ENCODE measurements at places on chromosomes 12 and 14.
A peak's percentile ranks its signal among the peaks of the same experiment; 100 is the strongest.

- DNase-seq = no peak
Measured at GRCh38 chr14:62854951-62855350, 190.3 kb downstream of the KCNH5 start.

DNA sequence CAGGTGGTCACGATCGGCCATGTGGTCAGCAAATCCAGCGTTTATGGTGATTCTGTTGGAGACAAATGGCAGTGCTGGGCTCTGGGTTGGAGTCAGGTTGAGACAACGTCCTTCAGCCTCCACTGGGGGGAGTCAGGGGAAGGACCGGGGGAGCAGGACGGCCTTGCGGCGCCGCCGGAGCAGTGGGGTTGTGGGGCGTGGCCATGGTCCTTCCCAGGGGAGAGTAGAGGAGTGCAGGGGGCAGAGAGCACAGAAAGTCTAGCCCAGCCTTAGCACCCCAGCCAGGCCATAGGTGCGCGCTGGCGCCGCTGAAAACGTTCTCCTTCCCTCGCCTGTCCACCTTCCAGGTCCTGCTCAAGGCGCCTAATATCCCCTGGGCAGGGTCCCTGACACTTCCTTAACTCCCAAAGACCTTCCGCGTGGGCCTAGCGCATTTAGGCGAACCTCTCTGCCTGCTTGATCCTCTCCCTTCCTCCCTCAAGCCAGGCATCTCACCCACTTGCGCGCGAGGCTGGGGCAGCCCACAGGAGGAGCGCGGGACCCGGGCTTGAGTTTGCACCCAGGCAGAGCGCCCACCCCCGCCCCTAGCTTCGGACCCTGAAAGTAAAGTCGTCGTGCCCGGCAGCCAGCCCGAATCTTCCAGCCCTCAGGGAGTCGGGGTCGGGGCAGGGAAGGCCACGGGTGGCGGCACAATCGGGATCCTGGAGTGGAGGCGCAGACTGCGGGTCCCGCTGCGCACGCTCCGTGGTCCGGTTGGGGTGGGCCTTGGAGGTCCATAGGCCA is 3.1 kb upstream of the KIF26A start:
- no peak for DNase-seq

GRCh38 chr14:34180434-34180833 is 229.6 kb upstream of the EGLN3 start:
- DNase-seq = no peak

DNA sequence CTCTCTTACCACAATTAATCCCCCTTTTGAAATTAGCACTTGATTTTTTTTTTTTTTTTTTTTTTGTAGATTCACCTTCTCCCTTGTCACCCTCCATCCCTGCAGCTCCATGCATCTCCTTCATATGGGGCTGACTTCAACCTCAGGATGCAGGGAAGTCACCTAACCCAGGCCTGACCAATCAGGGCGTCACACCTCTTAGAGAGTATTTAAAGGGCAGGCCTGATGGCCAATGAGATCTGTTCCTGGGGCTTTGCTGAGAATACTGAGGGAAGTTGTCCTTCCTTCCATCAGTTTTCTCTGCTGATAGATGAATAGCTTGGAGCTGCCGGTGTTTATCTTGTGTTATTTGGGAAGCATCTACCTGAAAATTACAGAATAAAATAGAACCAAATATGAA is 1104.7 kb upstream of the TMEM132C start:
- no peak for DNase-seq

GRCh38 chr12:109481863-109482262 is 4.4 kb downstream of the UBE3B start:
- no peak for DNase-seq

GRCh38 chr12:40831916-40832315 is 139.7 kb downstream of the CNTN1 start:
- no peak for DNase-seq

- DNase-seq = peak; percentile 86
Measured at GRCh38 chr14:94100847-94101246, 9.7 kb upstream of the IFI27 start.

DNA sequence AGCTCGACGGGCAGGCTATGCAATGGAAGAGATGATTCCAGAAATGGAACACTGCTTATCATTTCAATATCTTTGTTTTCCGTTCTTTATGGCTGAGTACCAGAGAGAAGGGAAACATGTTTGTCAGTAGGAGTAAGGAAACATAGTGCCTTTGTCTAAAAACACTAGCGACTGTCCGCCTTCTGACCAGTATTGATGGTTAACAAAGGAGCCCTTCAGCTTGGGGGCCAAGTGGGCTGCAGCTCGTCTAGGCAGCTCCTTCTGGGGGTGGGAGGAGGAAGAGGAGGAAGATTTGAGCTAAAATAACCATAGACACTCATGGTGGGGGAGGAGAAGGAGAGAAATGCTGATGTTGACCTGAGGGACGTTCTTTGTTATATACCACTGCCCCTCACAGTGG is 15.0 kb downstream of the COQ5 start:
- no peak for DNase-seq

DNA sequence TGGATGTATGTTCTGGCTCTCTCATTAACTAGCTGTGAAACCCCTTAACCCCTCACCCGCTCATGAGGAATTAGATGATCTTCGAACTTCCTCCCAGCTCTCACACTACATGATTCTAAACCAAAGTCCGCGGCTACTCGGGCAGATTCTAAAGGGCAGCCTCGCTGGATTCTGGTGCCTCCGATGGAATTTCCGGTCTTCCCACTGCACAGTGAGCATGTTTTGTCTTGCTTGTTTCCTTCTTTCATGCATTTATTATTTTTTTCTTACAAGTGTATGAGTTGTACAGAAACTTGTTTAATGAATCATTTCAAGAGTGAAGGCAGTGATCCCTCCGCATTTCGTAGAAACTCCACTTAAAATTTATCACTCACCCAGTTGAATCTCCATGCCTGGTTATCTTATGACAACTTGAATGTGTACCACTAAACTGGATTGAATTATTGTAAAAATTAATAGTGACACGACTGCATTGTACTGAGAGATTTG is 4.5 kb upstream of the HCAR3 start:
- DNase-seq = no peak

DNA sequence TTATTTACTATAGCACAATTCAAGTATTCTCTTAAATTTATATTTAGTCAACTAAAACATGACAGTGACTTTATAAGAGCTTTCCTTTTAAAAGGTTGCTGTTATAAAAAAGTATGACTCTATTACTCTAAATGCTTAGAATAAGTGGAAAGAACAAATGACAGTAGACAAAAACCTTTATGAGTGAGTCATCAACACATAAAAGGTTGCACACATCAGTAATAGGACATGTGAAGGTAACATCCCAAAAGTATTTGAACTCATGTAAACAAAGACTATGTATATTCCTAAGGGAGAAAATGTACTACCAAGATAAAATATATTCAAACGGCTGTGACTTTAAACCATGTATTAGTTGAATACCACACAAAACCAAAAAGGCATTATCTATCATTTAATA is 98.8 kb downstream of the PAWR start:
- no peak for DNase-seq

DNA sequence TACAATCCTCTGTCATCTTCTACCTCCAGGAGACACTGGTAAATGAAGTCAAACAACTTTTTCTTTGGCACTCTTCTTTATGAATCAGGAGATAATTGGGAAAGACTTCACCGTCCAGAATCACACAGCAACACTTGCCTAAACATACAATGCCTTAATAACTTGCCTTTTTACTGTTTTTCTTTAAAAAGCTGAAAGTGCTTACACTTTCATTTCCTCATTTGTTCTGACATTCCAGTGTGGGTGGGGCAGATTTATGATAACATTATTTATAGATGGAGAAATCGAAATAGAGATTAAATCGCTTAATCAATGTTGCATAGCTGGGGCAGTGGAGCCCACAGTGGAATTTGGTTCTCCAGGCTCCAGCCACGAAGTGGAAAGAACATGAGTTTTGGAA is 2.8 kb upstream of the FRS2 start:
- no peak for DNase-seq

DNA sequence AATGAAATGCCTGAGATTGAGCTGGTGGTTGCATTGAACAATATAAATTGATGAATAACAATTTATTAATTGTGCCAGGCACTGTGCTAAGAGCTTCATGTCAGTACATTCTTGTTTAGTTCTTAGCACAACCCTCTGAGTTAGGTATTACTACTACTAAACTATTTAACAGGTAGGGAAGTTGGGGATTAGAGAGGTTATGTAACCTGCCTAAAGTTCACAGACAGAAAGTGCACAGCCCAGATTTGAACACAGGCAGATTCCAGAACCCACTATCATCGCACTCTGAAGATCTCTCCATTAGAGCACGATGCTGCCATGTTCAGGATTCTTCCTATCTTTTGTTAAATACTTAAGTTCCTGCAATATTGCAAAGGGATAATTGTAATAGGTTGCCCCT is 49.3 kb downstream of the ETV6 start:
- DNase-seq = no peak

DNA sequence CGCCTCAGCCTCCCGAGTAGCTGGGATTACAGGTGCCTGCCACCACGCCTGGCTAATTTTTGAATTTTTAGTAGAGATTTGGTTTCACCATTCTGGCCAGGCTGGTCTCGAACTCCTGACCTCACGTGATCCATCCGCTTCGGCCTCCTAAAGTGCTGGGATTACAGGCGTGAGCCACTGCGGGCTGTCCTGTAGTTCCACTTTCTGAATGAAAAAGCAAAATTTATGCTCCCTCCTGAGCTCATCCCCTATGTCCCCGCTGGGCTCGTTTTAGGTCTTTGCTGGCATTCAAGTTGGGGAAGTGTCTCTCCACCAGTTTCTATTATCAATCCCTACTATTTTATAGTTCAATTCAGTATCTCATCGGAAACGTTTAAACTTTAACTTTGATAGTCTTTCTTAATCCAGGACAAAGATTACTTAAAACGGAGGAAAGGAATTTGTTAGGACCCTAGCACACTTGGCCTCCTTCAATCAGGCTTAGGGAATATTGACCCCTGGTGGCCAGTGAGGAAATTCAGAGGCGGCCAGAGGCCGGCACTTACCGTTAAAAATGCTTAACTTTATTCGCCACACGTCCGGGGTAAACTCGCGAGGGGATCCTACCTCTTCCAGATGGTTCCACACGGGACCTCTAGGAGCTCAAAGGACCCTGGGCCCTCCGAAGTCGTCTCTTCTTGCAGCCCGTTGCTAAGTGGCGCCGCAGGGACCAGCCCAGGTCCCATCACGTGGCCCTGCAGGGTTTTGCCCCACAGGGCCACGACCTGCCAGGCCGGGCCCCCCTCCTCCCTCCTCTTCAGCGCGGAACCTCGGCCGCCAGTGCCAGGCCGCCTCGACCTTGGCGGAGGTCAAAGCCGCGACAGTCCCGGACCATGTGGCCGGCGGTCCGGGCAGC is 11.4 kb upstream of the DNAL1 start:
- peak; percentile 68 for DNase-seq

GRCh38 chr12:32897281-32897610 is 669 bp upstream of the PKP2 start:
- no peak for DNase-seq

DNA sequence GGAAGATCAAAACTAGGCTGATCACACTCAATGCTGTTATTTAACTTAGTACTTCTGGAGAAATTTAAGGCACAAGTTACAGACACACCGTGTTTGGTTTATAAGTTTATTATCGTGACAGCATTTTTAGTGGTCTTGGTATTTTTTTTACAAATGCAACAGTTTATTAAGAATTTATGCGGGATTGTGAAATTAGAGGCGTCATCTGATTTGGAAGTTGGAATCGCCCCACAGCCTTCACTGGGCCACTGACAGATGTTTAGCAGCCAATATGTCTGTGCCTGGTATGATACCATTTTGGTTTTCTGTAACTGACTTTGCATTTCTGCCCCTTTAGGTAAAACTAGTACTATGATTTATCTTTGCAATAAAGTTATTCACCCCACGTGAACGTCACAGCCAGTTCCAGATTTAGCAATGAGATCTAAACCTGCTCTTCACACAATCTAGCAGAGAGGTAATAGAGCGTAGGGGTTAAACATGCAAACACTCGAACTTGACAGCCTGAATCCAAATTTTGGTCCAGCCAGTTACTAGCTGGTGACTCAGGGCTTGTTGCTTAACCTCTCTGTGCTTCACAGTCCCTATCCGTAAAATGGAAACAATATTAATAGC is 73.2 kb upstream of the SSTR1 start:
- DNase-seq = no peak

DNA sequence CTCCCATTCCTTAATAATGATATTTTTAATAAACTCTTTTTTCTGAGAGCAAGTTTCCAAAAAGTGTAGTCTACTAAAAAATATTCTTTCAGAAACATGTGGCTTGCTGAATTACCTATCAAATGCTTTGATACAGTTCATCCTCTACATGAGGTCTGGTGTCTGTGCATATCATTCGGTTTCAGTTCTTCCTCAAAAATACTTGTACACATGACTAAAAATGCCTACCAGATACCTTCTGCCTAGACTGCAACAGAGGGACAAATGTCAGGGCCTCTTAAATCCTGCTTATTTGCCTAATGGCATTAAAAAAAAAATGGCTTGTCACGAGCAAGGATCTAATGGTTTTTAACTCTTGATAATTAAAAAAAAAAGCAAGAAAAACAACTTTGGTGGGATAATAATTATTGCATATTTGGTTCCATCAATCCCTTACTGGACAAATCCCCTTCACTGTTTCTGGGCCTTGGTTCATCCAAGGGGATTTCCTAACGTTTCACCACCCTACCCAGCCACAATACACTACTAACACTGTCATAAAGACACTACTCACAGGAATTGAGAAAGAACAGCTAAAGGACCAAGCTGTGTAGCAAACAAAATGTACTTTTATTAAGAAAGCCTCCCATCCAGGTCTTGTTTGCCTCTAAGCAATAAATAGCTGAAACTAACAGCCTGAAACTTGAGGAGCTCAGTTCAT is 45.7 kb downstream of the PARP11 start:
- no peak for DNase-seq

GRCh38 chr14:99124482-99125105 is 147.4 kb downstream of the BCL11B start:
- DNase-seq = no peak

DNA sequence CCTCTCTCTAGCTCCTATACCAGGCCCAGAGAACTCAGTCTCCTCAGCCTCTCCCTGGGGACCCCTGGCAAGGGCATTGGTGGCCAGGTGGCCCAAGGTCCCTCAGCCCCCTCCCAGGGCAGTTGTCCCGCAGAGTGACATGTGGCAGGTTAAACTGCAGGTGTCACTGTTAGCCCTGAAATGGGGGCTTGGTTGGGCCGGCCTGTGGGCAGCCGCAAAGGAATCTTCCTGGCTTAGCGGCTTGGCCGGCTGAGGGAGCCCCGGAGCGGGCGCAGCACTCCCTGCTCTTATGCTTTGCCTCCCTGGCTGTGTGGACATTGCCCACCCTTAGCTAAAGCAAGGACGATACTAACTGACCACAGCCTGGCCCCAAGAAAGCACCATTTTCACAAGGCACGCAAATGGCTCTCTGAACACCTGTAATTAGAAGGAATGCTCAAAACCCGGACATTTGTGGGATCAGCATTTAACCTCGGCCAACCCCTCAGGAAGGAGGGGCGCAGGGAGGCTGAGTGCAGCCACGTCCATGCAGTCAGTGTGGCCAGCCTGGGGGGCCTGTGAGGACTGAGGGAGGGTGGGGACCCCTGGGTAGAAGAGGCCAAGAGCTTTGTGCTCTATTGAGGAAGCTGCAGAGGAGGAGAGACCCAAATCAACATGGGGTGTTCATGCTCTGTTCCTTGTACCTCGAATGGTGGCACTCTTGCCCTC is 82.2 kb downstream of the PAPOLA start:
- peak; percentile 13 for DNase-seq

- DNase-seq = peak; percentile 70
Measured at GRCh38 chr12:57085999-57086492, 2.9 kb upstream of the NAB2 start.
